Cardiac muscle cell (in vitro differentiated cells and primary cell): ENCODE measurements at places on chromosomes 11 and 22. TPM values are rescaled to one million over a fixed set of nuclear protein-coding genes. Genes with fewer than 3 reads are reported as not detected.

DNA sequence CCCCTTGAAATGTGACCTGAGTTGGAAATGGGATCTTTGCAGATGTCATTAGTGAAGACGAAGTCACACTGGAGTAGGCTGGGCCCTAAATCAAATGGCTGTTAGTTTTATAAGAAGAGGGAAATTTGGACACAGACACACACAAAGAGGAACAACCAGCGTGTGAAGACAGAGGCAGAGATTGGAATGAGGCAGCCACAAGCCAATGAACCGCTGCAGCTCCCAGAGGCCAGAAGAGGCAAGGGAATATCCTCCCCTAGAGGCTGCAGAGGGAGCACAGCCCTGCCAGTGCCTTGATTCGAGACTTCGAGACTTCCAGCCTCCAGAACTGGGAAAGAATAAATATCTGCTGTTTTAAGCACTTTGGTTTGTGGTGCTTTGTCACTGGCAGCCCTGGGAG, 484.5 kb downstream of the MN1 start:
- no peaks in the 10 kb centered on the region for H3K36me3 ChIP-seq
- peaks cover 35% of the 10 kb centered on the region for H3K4me1 ChIP-seq
- peak; percentile 56 for DNase-seq

DNA sequence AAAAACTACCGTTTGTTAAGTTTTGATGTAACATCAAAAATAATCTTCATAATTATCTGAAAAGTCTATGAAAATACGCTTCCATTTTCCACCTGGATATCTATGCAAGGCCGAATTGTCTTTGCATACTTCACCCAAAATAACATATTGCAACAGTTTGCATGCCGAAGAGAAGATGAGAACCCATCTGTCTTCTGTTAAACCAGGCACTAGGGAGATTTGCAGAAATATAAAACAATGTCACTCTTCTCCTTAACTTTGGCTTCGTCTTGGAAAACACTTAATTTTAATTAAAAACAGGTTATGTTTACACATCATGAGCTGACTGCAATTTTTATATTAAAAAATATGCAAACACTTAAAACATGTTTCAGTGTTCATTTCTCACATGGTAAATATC, 1325.8 kb downstream of the TBC1D22A start:
- H3K27me3 ChIP-seq, result no peaks in the 10 kb centered on the region
- H3K36me3 ChIP-seq, result no peaks in the 10 kb centered on the region
- no peak overlapping the region for H3K4me3 ChIP-seq
- no peak for DNase-seq
- H3K27ac ChIP-seq, result no peak overlapping the region

DNA sequence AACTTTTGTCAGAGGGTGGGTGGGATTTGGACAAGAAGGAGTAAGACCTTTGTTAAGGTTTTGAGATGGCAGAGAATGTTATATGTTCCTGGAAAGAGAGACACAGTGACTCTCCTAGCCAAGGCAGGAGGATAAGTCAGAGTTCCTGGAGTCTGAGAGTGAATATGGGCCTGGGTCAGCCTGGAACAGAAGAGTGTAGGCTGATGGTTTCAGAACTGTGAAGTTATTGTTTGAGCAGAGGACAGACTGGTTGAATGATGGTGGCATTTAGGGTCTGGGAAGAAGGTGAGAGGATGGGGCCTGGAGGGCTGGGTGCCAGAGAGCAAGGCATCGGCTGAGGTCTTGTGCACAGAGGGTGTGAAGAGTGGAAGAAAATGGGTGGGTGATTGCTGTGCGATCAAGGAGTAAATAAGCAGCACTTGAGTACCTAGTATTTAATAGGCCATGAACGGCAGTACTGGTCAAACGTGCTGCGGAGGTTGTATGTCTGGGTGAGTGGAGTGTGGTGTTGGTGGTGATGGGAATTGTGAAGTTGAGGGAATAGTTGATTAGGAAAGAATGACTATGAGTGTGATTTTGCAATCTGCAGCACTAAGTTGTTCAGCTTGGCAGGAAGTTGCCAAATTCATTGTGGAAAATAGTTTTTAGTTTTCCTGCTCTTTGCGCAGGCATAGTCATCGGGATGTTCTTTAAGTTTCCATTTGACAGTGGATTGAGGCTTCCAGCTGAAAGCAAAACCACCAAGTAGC, 1.8 kb downstream of the PANX1 start:
- H3K4me1 ChIP-seq, result peaks cover 17% of the 10 kb centered on the region
- peak overlapping the region; percentile 98 for H3K4me3 ChIP-seq
- no peak overlapping the region for H3K27ac ChIP-seq

GRCh38 chr22:27239520-27239919, 562.0 kb downstream of the MN1 start:
- peaks cover 9% of the 10 kb centered on the region for H3K4me1 ChIP-seq
- H3K27ac ChIP-seq, result peak overlapping the region; percentile 49
- DNase-seq, result no peak

DNA sequence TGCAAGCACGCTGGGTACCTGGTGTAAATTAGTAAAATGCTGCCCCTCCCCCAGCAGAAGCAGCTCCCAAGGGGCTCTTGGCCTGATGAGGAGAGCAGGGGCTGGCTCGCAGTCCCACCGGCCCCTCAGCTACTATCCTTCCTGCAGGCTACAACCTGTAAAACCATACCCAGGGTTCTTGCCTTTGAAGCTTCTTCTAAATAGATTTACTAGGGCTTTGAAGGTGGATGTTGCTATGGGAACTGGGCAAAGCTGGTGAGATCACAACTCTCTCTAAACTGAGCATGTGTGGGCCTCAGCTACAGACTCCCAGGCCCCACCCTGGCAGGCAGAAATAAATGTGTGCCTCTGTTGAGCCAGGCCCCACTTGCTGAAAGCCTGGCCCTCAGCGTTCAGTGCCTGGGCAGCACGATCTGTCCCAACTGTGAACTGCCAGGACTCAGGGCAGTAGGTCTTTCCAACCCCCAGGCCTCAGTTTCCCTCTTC, 18.5 kb downstream of the CD5 start:
- no peak overlapping the region for H3K4me3 ChIP-seq
- DNase-seq, result no peak
- no peaks in the 10 kb centered on the region for H3K4me1 ChIP-seq
- no peaks in the 10 kb centered on the region for H3K36me3 ChIP-seq
- H3K27ac ChIP-seq, result no peak overlapping the region

- H3K27ac ChIP-seq, result no peak overlapping the region
- H3K27me3 ChIP-seq, result no peaks in the 10 kb centered on the region
- H3K36me3 ChIP-seq, result no peaks in the 10 kb centered on the region
Observed at GRCh38 chr11:15780382-15780781, 576.0 kb downstream of the SOX6 start.

OVCH2 gene
- polyA plus RNA-seq, result not detected in 2 replicates

OR51Q1 gene
- not detected in 2 replicates for polyA plus RNA-seq
